ENCODE measurements at places on chromosomes 1 and 21.

GRCh38 chr1:40848530-40849189 is 13.5 kb downstream of the CITED4 start:
- DNase-seq = no peak

DNA sequence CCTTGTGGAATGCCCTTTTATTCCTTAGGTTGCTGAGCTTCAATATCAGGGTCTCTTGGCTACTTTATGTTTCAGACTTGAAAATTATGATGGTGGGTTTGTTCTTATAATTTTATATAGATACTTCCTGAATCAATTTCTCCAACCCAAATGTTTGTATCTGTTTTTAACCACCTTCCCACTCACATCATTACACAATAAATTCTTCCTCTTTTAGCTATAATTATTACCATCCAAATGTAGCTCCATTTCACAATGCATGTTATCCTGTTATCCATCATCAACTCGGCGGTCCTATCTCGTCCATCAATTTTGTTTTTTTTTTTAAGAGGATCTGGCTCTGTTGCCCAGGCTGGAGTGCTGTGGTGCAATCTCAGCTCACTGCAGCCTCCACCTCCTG is 357.6 kb upstream of the ZP4 start:
- no peak for DNase-seq

DNA sequence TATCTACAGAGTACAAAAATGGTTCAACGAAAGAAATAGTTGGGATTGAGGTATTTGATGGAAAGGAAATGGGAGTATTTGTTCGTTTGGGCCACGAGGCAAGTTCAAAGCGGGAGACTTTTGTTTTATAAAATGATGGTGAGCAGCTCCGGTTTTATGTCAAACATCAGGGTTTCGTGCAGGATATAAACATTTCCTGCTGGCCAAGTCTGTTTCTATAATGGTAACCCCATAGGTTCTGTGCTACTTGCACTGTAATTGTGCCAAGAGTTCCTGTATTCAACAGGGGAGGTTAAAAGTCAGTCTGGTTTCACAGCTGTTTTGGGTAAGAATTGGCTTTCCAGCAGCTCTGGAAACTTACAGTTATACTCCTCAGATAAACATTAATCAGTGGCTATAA is 290.3 kb upstream of the NRIP1 start:
- no peak for DNase-seq

DNA sequence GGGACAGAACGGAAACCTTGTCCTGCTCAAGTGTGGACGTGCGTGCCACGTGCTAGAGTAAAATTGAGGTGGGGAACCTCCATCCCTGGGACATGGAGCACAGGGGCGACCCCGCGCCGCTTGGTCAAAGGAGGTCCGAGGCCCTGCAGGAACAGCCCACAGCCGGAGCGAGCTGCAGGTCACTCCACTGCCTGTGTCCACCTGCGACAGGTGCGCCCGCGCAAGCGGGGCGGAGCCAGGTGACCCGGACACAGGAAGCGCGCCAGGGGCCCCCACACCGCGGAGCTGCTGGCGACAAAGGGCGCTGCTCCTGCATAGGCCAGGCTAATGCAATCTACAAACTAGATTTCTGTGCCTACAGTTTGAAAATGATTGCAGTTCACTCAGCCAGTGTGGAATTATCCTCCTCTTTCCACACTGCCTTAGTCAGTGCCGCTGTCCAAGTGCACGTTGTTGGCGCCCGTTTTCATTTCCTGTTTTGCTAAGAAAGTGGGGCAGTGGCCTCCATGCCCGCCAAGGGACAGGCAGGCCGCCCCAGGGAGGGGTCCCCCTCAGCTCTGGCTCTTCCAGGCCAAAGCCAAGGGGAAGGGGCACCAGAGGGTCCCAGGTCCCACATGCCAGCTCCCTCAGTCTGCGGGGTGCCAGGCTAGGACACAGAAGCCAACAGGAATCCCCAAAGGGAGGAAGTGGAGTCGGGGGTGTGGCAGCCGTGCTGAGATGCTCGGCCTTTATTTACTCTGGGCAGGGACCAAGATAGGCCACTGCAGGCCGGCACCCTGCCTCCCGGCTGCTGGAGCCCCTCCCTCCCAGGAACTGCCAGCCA is 4.3 kb upstream of the NADK start:
- no peak for DNase-seq

DNA sequence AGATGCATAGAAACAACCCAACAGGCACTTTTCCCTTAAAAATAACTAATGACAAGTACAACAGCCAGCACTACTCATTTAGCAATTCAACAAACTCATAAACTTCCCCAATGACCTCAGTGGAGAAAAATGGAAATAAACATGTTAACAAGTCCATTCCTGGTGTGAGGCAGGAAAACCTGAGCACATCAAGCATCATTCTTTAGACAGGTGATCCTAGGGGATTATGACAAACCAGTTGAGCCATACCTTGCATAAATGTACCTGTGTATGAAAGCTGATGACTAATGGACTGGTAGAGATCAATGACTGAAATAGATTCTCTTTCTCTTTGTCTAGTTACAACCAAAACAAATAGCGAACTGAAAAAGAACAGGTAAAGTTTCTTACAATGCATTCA is 7.0 kb downstream of the COL24A1 start:
- no peak for DNase-seq

GRCh38 chr1:26119892-26120608 is 8.4 kb downstream of the PDIK1L start:
- no peak for DNase-seq

DNA sequence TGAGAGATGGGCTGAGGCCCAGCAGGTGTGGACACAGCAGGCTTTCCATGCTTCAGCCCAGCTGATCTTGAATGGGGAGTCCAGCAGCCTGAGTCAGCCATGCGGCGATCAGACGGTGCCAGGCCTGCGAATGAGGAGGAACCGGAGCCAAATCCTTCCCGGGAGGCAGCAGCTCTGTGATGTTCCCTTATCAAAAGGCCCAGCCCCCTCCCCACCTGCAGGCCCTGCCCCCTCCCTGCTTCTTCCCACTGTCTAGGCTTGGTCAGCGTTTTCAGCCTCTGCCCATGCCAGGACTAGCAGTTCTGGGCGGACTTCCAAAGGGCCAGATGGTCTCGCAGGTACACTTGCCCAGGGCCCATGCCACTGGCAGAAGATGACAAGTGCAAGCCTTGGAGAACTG is 253.8 kb downstream of the KAZN start:
- DNase-seq = no peak

GRCh38 chr1:26556111-26556510 is 26.6 kb downstream of the RPS6KA1 start:
- no peak for DNase-seq

DNA sequence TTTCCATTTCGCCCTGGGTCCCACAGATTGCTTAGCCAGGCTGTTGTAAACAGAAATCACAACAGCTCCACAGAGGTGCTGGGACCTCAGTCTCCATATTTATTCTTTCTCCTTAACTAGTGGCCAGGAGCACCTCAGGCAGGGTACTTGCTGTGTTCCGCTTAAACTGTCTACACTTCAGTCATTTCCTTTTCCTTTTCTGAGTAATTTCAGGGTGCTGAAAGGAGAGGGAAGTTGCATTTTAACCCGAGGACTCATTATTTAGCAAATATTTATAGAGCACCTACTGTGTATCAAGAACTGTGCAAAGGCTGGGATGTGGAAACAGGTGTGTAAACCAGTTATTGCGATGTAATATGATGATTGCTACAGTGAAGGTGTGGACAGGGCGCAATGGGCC is 41.9 kb downstream of the ACP6 start:
- no peak for DNase-seq

DNA sequence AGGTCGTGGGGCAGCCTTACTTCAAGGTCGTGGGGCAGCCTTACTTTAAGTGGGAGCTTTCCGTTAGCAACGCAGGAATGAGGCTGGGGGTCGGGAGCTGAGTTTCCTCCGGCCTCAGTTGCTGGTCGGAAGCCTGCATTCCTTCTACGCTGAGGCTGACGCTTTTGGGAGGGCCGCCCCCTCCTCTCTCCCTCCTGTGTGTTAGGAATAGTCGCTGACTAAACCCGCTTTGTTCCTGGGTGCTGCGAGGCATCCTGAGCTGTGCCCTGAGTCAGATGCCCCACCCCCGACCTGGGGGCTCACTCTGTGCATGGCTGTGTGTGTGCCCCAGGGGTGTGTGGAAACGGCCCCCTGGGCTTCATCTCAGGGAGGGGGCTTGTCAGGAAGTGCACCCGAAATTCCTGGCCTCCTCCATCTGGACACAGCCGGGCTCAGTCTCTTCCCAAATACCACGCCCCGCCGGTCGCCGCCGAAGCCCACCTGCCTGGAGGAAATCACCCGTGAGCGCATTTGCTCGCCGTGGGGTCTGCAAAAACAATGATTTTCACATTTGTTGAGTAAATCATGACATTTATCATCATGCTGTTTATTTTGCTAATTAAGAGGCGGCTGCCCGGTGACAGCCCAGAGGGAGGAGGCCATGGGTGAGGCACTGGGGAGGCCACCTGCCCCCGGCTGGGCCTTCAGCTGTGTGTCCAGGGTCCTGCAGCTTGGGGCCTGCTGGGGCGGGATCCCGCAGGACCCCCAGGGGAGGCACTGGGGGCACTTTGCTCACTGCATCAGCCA is 121.4 kb downstream of the PRDM16 start:
- no peak for DNase-seq

DNA sequence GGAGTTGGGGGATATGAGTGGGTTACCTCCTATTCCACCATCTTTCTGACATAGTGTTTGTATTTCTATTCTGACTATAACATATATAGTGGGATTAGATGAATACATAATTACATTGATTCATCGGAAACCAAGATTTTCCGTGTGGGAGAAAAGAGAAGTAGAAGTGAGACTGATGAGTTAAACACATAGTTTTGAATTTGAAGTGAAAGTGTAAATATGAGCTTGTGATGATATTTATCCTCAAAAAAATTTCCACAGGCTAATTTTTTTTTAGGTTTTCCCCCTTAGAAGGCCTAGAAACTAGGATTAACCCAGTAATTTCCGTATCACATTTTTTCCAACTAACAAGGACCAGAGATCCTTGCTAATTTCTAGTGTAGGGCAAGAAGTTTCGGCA is 6.9 kb downstream of the CD1B start:
- DNase-seq = no peak

- DNase-seq = no peak
Measured at GRCh38 chr1:229427572-229427971, 6.3 kb downstream of the ACTA1 start.

DNA sequence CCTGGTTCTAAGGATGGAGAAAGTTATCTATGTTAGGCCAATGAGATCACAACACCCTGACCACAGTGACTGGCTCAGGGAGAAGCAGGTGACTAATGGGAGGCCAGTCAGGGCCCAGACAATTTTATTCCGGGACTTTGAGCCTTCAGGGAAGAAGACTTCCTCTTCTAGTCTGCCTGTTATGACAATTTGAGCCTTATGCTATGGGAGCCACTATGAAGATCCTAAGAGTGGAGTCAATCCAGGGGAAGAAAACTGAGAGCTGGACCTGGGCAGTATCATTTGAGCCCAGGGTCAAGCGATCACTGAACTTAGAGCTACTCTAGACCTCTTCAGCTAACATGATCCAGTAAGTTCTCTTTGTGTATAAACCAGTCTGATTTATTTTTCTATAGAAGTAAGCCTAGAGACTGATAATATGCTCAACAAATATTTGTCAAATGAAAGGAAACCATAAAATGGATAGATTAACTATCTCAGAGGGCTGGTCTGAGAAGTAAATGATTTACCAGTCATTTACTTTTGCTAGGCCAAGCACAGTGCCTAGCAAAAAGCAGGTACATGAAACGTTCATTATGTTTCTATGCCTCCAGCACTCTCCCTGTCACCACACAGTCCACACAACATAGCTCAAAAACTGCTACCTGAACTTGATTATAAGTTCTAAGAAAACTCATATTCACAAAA is 4.2 kb upstream of the C1orf141 start:
- no peak for DNase-seq

DNA sequence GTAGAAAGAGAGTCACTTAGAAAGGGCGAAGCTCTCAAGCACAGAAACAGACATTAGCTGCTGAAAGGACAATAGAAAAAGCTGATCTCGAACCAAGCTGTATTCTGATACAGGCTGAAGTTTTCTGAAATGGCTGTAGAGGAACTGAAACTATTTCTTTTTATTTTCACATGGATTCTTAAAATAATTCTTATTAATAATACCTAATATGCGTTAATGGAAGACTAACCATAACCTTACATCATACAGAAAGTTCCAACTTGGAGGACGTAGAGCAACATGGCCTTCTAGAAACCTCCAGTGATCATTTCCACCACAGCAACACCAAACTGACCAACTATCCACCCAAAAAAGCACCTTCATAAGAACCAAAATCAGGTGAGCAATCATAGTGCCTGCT is 52.8 kb upstream of the ACADM start:
- DNase-seq = no peak

DNA sequence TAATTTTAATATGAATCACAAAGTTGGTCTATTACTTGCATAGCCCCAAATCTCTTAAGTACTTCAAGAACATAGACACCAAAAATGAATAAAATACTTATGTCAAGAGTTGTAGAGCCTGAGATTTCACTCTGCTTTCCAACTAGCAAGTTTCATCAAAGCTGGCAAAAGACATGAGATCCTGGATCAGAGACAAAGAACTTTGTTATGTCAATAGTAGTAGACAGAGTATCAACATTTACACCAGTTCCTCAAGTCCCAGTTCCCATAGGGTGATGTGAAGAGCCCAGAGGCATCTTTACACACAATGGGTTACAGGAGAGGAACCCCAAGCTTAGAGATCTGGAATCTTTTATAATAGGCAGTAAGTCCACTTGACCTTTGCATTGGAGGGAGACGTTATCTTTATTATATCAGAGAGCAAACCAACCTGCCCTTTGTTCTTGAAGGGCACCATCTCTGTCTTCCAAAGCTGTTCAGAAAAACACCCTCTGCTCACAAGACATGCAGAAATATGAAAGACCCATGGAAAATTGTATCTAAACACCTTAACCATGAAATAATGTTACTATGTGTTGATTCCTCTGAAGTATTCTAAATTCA is 174.4 kb upstream of the GALNT2 start:
- no peak for DNase-seq

GRCh38 chr1:93614541-93614940 is 67.1 kb downstream of the BCAR3 start:
- DNase-seq = no peak

DNA sequence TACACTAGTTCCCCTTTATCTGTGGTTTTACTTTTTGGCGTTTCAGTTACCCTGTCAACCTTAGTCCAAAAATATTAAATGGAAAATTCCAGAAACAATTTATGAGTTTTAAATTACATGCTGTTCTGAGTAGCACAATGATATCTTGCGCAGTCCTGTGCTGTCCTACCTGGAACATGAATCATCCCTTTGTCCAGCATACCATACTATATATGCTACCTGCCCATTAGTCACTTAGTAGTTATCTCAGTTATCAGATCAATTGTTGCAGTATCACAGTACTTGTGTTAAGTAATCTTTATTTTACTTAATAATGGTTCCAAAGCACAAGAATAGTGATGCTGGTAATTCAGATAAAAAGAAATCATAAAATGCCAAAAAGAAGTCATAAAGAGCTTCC is 52.7 kb downstream of the AGBL4 start:
- DNase-seq = no peak
